ENCODE measurements at places on chromosomes 7 and 10.

GRCh38 chr10:112562122-112562521 lies 115.1 kb downstream of the VTI1A start:
- no peak for DNase-seq

GRCh38 chr7:25454562-25455041 lies 226.3 kb upstream of the NPVF start:
- DNase-seq, result no peak

DNA sequence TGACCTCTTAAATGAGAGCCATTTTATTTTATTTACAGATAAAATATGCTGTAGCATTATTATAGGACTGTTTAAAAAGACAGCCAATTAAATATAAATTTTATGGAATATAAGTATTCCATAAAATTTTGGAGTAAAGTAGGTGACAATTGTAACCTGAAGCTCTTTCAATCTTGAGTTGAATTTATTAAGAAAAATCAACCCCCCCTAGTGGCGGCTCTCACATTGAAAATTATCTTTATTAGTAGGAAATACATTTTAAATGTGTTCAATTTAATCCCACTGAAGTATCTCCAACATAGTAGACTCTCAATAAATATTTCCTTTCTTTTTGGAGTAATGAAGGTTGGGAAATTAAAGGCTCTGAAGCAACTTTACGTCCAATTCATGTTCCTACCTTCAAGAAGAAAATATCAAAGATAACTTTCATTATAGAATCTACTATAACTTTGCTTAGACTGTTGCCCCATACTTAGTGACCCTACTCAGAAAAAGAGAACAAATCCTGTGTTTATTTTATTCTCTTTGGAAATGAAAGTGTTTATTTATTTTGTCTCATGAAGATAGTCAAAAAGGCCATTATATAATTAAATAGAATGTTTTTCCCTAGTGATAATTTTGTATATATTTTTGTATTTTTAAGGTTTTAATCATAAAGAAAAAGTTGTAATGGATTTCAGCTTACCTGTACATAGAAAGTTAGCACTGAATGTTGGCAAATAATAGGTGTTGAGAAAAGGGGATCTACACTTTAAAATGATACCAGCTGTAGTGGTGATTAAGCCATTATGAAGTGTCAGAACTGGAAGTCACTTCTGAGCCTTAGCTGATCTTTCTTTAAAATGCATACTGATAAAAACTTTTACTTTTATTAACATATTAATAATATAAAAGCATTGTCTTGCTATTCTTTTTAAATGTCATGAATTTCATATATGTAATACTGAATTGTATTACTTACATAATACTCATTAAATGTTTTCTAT lies 3.3 kb downstream of the AHR start:
- no peak for DNase-seq

- DNase-seq, result no peak
These were observed 7.6 kb downstream of the CUBN start for GRCh38 chr10:17122052-17122451.

DNA sequence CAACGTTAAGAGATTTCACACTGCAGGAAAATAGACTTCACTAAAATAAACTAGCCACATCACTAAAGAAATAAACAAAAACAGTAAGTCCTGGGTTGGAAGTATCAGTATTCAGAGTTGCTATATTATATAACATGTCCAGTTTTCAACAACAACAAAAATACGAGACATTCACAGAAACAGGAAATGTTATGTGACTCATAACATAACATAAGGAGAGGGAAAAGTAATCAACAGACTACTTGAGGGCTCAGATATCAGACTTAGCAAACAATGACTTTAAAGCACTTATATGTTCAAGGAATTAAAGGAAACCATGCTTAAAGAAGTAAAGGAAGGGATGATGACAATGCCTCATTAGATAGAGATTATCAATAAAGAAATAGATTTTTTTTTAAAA lies 73.5 kb upstream of the MKLN1 start:
- DNase-seq, result no peak

GRCh38 chr7:80720146-80720545 lies 81.7 kb downstream of the CD36 start:
- DNase-seq, result no peak

- DNase-seq, result no peak
These were observed 21.0 kb upstream of the LRRC17 start for GRCh38 chr7:102891693-102892261.

GRCh38 chr7:82179311-82179710 lies 264.3 kb downstream of the CACNA2D1 start:
- no peak for DNase-seq

DNA sequence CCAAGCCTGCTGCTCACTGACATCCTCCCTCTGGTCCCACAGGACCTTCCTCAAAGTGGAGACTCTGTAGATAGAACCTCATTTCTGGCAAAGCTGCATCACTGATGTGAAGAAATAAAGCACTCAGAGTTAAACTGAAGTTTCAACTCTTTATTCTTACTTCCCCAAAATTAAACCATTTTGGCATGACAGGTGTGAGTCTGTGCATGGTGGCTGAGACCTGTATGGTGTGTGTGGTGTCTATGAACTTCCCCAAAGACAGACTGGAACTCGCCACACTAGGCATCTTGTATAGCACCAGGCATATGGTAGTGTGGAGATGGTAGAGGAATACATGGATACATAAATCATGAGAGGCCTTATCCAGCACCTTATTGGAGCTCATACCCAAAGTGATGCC lies 6.6 kb upstream of the WDFY4 start:
- no peak for DNase-seq

DNA sequence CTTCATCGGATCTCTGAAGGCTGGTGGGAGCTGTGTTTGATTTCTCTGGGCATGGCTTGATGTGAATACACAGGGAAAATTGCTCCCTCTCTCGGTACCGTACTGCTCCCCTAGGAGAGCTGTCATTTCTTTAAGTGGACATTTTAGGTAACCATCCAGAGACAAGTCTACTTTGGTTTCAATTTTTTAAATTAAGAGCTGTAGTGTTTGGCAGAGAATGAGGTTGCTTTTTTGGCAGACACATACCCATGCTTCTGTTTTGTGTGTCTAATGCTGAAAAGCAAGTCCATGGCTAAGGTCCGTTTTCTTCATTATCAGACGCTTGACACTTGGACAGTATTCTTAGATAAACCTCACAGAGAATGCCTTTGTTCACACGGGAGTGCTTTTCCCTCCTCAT lies 61.3 kb upstream of the TRIL start:
- DNase-seq, result no peak
